ENCODE measurements at places on chromosomes 5 and 9.

DNA sequence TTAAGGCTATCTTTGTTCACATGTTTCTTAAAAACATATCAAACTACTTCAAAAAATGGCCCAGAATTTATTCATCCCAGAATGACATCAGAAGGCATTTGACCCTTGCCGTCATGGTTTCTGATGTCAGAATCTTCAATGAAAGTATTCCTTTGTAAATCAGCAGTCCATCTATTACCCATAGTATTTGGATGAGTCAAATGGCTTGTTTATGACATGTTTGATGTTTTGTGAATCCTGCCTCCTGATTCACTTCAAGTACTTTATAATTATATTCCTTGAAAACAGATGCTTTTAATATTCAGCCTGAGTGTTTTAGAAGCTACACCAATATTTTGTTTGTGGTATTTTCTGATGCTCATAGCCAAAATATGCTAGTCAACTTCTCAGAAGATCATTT lies 200.8 kb upstream of the MEF2C start:
- no peak for DNase-seq

GRCh38 chr9:134059188-134059641 lies 8.6 kb downstream of the BRD3 start:
- no peak for DNase-seq

GRCh38 chr5:138000102-138000723 lies 32.7 kb downstream of the FAM13B start:
- no peak for DNase-seq

DNA sequence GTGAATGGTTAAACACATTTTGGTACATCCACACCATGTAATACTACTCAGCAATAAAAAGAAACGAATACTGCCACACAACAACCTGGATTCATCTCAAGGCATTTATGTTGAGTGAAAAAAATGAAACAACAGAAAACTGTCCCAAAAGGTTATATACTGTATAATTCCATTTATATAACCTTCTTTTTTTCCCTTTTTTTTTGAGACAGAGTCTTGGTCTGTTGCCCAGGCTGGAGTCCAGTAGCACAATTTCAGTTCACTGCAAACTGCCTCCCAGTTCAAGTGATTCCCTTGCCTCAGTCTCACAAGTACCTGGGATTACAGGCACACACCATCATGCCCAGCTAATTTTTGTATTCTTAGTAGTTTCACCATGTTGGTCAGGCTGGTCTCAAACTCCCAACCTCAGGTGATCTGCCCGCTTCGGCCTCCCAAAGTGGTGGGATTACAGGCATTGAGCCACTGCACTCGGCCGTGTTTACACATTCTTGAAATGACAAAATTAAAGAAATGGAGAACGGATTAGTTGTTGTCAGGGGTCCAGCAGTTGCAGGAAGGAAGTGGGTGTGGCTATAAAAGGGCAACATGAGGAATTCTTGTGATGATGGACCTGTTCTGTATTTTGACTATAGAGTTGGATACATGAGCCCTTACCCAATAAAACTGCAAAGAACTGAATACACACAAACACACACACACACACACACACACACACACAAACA lies 17.4 kb downstream of the PPP6C start:
- DNase-seq, result no peak

DNA sequence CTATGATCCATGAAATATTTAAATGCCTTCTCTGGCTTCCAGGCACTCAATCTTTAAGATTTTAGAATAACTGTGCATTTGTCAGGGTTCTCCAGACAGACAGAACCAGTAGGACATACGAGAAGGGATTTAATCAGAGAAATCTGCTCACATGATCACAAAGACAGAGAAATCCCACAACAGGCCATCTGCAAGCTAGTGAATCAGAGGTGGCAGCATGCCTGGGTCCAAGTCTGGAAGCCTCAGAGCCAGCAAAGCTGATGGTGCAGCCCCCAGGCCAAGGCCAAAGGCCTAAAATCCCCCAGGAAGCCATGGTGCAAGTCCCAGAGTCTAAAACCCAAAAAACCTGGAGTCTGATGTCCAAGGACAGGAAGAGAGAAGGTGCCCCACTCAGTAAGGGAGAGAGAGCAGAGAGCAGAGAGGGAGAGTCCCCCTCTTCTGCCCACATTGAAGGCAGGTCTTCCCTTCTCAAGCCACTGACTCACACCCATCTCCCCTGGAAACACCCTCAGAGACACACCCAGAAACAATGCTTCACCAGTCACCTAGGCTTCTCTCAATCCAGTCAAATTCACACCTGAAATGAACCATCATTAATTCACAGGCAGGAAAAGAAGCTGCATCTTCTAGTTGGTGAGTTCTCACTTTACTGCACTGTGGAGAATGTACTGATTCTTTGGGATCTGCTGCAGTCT lies 48.7 kb downstream of the CAMSAP1 start:
- DNase-seq, result no peak

Data from NCI-H1092 (cell line).